Activated CD8-positive, alpha-beta T cell treated with anti-CD3 and anti-CD28 coated beads for 36 hours (primary cell): ENCODE measurements at places on chromosomes 4 and X. TPM values are rescaled to one million over a fixed set of nuclear protein-coding genes. Genes with fewer than 3 reads are reported as not detected.

- no peak overlapping the region for H3K4me3 ChIP-seq
- DNase-seq = no peak
- H3K27ac ChIP-seq = no peak overlapping the region
- no peaks in the 10 kb centered on the region for H3K36me3 ChIP-seq
- H3K27me3 ChIP-seq = peaks cover 23% of the 10 kb centered on the region
These were observed 21.4 kb upstream of the CLGN start for GRCh38 chr4:140448830-140449229.

GRCh38 chr4:183082053-183082452, 17.0 kb upstream of the WWC2 start:
- H3K36me3 ChIP-seq = no peaks in the 10 kb centered on the region
- no peak overlapping the region for H3K27ac ChIP-seq
- no peak for DNase-seq

DNA sequence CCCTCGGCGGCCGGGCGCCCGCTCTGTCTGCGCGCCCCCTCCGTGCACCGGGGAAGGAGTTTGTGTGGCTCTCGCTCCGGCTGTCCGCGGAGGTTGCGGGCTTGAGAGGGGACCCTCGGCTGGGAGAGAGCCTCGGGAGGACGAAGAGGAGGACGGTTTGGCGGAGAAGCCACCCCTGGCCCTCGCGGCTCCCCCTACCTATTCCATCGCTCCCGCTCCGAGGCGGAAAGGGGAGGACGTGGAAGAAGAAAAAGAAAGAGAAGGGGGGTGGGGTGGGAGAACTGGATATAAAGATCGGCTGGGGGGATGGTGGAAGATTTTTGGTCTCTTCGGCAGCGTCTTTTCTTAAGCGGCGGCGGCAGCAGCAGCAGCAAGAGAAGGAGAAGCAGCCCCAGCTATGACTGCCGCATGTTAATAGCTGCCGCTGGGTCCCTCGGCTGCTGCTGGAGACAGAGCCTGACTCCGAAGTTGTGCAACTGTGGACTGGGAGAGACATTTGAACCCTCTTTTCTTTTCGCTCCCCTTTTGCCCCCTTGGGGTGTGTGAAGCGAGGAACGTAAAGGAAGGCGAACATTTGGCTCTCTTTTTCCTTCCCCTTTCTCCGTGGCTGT, 895 bp downstream of the ADGRL3 start:
- H3K27me3 ChIP-seq = peaks cover 46% of the 10 kb centered on the region
- no peak overlapping the region for H3K27ac ChIP-seq
- H3K4me3 ChIP-seq = no peak overlapping the region

GRCh38 chr4:48557478-48557877, 67.4 kb downstream of the ZAR1 start:
- no peak overlapping the region for H3K4me3 ChIP-seq
- H3K27ac ChIP-seq = no peak overlapping the region
- DNase-seq = no peak
- H3K36me3 ChIP-seq = peaks cover 58% of the 10 kb centered on the region
- H3K4me1 ChIP-seq = peaks cover 4% of the 10 kb centered on the region

GRCh38 chrX:69496183-69496582, 7.9 kb upstream of the NALF2 start:
- peaks cover 1% of the 10 kb centered on the region for H3K27me3 ChIP-seq
- no peak for DNase-seq
- no peak overlapping the region for H3K27ac ChIP-seq
- H3K4me3 ChIP-seq = no peak overlapping the region

GRCh38 chr4:173538148-173538908, 8.3 kb upstream of the HAND2 start:
- no peak overlapping the region for H3K27ac ChIP-seq
- peak overlapping the region; percentile 52 for H3K4me3 ChIP-seq
- peaks cover 13% of the 10 kb centered on the region for H3K4me1 ChIP-seq
- DNase-seq = no peak

DNA sequence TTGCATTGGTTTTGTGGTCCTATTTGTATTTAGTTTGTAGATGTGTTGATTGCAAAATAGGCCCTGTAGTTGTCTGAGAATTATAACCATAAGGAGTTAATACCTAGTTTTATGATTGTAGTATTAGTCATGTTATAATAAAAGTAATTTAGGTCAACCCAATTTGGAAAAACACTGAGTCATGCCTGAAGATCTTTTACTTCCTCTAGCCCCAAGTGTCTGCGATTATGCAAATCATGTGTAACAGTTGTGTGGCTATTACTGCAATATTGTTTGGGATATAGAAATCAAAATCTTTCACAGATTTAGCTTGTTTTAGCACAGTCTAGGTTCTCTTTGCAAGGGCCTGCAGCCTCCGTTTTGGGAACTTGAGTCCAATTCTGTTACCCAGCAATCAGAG, 12.6 kb downstream of the SRD5A3 start:
- peaks cover 14% of the 10 kb centered on the region for H3K4me1 ChIP-seq
- H3K27me3 ChIP-seq = no peaks in the 10 kb centered on the region
- no peak for DNase-seq
- H3K36me3 ChIP-seq = peaks cover 10% of the 10 kb centered on the region
- no peak overlapping the region for H3K27ac ChIP-seq

- H3K36me3 ChIP-seq = no peaks in the 10 kb centered on the region
- no peaks in the 10 kb centered on the region for H3K4me1 ChIP-seq
- H3K4me3 ChIP-seq = no peak overlapping the region
- no peak overlapping the region for H3K27ac ChIP-seq
These were observed 84.9 kb downstream of the GAB1 start for GRCh38 chr4:143421609-143422008.

DNA sequence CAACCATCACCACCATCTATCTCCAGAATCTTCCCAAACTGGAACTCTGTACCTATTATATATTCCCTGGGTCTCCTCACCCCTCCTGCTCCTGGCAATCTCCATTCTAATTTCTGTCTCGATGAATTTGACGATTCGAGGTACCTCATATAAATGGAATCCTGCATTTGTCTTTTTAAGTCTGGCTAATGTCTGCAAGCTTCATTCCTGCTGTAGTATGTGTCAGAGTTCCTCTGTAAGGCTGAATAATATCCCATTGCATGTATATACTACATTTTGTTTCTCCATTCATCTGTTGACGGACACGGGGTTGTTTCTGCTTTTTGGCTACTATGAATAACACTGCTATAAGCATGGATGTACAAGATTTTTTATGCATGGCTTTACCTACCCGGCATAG, 19.5 kb downstream of the PRKG2 start:
- DNase-seq = no peak
- H3K27ac ChIP-seq = no peak overlapping the region
- H3K4me1 ChIP-seq = no peaks in the 10 kb centered on the region
- no peaks in the 10 kb centered on the region for H3K27me3 ChIP-seq
- H3K36me3 ChIP-seq = no peaks in the 10 kb centered on the region
- no peak overlapping the region for H3K4me3 ChIP-seq

DNA sequence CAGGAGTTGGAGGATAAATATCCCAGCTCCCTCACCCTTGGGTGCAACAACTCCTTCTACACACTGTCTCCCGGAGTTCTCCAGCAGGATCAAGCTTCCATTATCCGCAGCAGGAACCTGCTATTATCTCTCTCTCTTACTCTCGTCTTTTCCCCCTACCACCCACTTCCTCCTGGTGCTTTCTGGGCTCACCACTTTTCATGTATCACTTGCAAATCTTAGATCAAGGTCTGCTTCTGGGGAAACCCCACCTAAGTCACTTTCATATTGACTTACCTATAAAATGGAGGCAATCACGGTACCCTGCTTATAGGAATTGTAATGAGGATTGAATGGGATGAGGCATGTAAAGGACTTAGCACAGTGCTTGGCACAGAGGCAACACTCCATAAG, 589.5 kb downstream of the BCOR start:
- no peaks in the 10 kb centered on the region for H3K27me3 ChIP-seq
- peaks cover 25% of the 10 kb centered on the region for H3K4me1 ChIP-seq
- H3K4me3 ChIP-seq = no peak overlapping the region

GRCh38 chrX:80237072-80237471, 183.2 kb upstream of the TENT5D start:
- H3K36me3 ChIP-seq = no peaks in the 10 kb centered on the region
- no peaks in the 10 kb centered on the region for H3K27me3 ChIP-seq
- H3K4me3 ChIP-seq = no peak overlapping the region
- no peaks in the 10 kb centered on the region for H3K4me1 ChIP-seq
- no peak overlapping the region for H3K27ac ChIP-seq
- DNase-seq = no peak

DNA sequence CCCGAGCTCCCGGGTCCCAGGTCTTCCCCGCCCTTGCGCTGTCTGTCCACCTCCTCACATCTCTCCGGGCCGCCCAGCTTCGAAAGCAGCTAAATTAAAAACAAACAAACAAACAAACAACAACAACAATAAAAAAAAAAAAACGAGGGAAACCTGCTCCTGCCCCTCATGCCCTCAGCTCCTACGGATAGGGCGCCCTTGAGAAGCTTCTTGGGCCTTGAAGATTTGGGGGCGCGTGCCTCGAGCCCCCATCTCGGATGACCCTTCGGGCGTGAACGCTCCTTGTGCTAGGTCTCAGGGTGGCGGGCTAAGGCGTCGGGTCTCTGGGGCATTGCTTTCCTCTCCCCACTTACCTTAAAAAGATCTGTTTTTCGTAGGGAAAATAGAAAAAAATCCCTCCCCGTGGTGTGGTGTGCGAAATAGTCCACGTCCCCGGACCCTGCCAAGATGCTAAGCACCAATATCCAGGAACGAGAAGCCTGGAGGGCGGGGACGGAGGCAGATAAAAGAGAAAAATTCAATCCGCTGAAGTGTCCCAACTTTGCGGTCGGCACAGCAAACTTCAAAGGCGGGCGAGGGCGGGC, 603 bp downstream of the NDNF start:
- H3K27ac ChIP-seq = no peak overlapping the region
- peak overlapping the region; percentile 81 for H3K4me3 ChIP-seq
- peaks cover 46% of the 10 kb centered on the region for H3K27me3 ChIP-seq
- no peak for DNase-seq
- no peaks in the 10 kb centered on the region for H3K36me3 ChIP-seq
- peaks cover 18% of the 10 kb centered on the region for H3K4me1 ChIP-seq

DNA sequence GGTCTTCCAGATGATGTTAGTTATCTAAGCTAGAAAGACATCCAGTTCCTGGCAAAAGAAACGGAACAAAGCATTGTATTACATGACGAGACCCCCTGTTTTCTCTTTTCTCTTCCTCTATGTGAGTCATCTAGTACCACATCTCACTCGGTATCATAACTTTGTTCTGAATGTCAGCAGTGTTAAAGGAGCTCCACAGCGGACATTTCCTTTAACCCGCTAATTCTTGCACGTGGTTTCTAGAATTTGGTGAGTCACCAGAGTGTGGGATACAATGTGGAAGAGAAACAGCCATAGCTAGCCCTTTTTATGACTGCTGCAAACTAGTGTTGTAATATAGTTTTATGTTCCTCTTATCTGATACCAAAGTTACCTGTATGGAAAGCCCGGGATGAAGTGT, 243.7 kb downstream of the TENM3 start:
- no peak overlapping the region for H3K4me3 ChIP-seq
- H3K4me1 ChIP-seq = no peaks in the 10 kb centered on the region
- no peaks in the 10 kb centered on the region for H3K36me3 ChIP-seq
- peak; percentile 6 for DNase-seq
- peaks cover 8% of the 10 kb centered on the region for H3K27me3 ChIP-seq

DNA sequence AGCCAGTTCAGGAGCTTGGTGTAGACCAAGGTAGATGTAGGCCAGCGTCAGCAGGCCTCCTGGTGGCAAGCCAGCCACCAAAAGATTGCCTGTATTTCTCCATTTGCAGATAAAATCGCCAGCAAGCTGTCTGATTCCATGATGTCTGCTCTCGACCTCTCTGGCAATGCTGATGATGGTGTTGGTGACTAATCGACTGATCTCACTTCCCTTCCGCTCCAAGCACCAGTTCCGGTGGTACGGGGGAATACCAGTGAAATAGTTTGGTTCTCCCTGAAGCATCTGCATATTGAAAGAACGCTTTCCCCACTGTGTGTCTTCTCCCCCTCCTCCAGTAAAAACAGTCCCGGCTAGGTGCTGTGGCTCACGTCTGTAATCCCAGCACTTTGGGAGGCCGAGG, 30.4 kb downstream of the GNL3L start:
- no peak overlapping the region for H3K4me3 ChIP-seq
- H3K4me1 ChIP-seq = no peaks in the 10 kb centered on the region
- no peak for DNase-seq
- H3K36me3 ChIP-seq = peaks cover 36% of the 10 kb centered on the region
- H3K27ac ChIP-seq = no peak overlapping the region
- H3K27me3 ChIP-seq = no peaks in the 10 kb centered on the region

- H3K27ac ChIP-seq = no peak overlapping the region
- no peak overlapping the region for H3K4me3 ChIP-seq
- no peaks in the 10 kb centered on the region for H3K4me1 ChIP-seq
These were observed 11.5 kb upstream of the HOPX start for GRCh38 chr4:56692576-56692975.

GRCh38 chrX:38800981-38801845, at the start of gene MID1IP1:
TSS of gene MID1IP1 (plus strand) at chrX:38801459. CDS start at chrX:38804947, 3,488 bp downstream.
- peak; percentile 89 for DNase-seq
- peaks cover 47% of the 10 kb centered on the region for H3K36me3 ChIP-seq
- peak within 1 kb of the TSS; percentile 98 for H3K27ac ChIP-seq
- no peaks in the 10 kb centered on the region for H3K27me3 ChIP-seq
- peak within 1 kb of the TSS; percentile 97 for H3K4me3 ChIP-seq
- peaks cover 7% of the 10 kb centered on the region for H3K4me1 ChIP-seq

GRCh38 chrX:35728481-35728880, 69.7 kb upstream of the MAGEB16 start:
- no peaks in the 10 kb centered on the region for H3K4me1 ChIP-seq
- H3K27me3 ChIP-seq = no peaks in the 10 kb centered on the region
- no peak for DNase-seq
- H3K27ac ChIP-seq = no peak overlapping the region

DNA sequence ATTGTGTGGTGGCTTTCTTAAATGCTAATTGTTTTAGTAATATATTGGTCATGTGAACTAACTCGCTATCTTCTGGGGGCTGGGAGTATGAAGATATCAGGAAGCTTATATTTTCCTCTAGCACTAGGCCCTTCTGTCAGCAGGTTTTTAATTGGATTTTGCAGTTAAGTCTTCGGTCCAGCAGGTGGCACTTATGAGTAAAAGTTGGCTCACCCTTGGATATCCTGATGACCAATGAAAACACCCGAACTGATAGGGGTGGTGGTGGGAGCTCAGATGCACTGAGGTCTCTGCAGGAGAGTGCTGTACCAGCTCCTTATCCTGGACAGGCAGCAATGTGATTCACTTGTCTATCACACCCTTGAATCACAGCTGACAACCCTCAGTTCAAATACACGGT, 1365.8 kb upstream of the DIAPH2 start:
- H3K27me3 ChIP-seq = no peaks in the 10 kb centered on the region
- no peak for DNase-seq
- no peaks in the 10 kb centered on the region for H3K36me3 ChIP-seq
- H3K4me3 ChIP-seq = no peak overlapping the region
- no peaks in the 10 kb centered on the region for H3K4me1 ChIP-seq

RASL11B gene
- 0.34 TPM for total RNA-seq

CSN1S1 gene
- not detected for total RNA-seq

SRPX gene
- total RNA-seq = not detected

ARMCX6 gene
- 41.8 TPM for total RNA-seq
